ENCODE measurements at places on chromosomes 12 and 14.

DNA sequence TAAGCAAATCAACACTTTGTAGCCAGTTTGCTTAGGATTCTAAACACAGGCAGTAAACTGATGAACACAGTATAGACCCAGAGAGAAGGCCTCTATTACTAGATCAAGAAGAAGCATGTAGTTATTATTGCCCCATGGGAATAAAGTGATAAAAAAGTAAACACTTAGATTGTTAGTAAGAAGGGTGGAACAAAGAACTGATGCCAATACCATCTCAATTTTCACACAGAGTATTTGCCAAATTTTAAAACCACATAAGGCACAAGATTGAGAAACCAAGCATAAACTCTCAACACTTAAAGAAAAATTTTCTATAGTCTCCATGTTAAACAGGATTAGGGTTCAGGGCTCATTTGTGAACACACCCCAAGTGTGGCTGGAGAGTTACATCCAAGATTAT lies 77.0 kb upstream of the SYT1 start:
- no peak overlapping the region for H3K27ac ChIP-seq
- H3K36me3 ChIP-seq = no peaks in the 10 kb centered on the region

- DNase-seq = no peak
- H3K27ac ChIP-seq = no peak overlapping the region
- no peaks in the 10 kb centered on the region for H3K27me3 ChIP-seq
- H3K36me3 ChIP-seq = no peaks in the 10 kb centered on the region
- peaks cover 16% of the 10 kb centered on the region for H3K4me1 ChIP-seq
- no peak overlapping the region for H3K4me3 ChIP-seq
Measured at GRCh38 chr12:75704208-75704607, 192.8 kb upstream of the KRR1 start.

DNA sequence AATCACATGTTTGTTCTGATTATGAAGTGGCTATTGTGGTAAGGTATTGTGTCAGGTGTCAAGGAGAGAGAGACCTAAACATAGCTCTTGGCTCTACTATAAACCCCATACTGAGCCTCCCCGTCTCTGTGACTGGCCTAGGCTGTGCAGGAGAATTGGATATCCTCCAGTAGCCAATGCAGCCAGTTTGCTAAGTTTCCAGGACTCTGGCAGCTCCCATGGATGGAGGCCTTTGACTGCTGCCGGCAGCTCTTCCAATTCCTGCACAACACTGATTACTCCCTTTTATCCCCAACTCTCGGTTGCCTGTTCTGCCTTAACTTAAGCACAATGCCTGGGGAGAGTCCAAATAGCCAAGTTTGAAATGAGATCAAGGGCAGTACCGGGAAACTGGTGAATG lies 59.3 kb downstream of the ABCC9 start:
- DNase-seq = no peak
- H3K27ac ChIP-seq = no peak overlapping the region
- no peak overlapping the region for H3K4me3 ChIP-seq
- H3K36me3 ChIP-seq = no peaks in the 10 kb centered on the region

- peaks cover 11% of the 10 kb centered on the region for H3K4me1 ChIP-seq
- peaks cover 29% of the 10 kb centered on the region for H3K27me3 ChIP-seq
- no peak for DNase-seq
- no peak overlapping the region for H3K4me3 ChIP-seq
Measured at GRCh38 chr12:108317308-108318234, 21.5 kb downstream of the CMKLR1 start.

DNA sequence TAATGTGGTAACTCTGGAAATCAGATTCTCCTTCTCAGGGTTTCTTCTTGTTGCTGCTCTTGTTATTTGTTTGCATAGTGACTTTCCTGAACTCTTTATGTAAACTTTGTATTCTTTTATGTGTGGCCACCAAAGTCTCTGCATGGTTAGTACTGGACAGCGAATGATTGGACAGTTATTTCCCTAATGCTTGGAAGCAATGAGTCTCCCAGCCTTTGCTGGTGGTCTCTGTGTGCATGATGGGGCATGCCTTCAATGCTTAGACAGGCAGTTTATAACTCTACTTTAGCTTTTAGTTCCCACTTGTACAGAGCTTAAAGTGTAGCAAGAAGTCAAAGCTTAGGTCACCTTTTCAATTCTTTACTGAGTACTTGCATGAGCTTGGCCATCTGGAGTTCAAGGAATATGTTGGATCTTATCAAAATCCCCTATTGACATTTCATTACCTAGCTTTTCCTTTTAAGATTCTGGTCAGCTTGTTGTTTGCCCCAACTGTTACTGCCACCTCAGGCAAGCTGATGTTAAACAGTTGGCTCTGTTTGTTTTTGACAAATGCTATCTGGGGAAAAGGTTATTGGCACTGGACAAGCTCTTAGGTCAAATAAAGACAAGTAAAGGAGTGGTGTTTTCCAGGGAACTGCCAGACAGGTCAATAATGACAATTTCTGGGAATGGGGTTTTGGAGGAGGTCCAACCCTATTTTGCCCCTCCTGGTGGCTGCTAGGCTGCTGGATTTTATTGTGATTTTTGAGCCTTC lies 12.3 kb downstream of the CCDC91 start:
- no peaks in the 10 kb centered on the region for H3K27me3 ChIP-seq
- no peak overlapping the region for H3K4me3 ChIP-seq
- no peak overlapping the region for H3K27ac ChIP-seq
- DNase-seq = no peak
- peaks cover 14% of the 10 kb centered on the region for H3K36me3 ChIP-seq
- H3K4me1 ChIP-seq = no peaks in the 10 kb centered on the region

- H3K4me3 ChIP-seq = no peak overlapping the region
- no peaks in the 10 kb centered on the region for H3K27me3 ChIP-seq
- peaks cover 41% of the 10 kb centered on the region for H3K4me1 ChIP-seq
- no peak for DNase-seq
Measured at GRCh38 chr12:110050927-110051326, 2.6 kb upstream of the C12orf76 start.

DNA sequence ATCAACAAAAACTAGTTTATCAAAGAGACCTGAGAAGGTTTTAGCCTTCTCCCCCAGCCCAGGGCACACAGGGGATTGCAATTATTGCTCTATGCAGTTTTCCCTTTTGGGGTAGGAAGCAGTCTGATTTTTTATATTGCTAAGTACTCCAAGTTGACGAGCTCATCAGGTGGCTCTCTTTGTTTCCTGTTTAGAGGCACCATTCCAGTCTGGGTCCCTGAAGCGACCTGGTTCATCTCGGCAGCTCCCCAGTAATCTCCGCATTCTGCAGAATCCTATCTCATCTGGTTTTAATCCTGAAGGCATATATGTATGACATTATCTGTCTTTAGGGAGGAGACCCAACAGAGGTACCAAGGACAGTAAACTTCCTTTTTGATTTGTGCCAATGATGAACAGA lies 56.3 kb downstream of the BHLHE41 start:
- H3K4me3 ChIP-seq = no peak overlapping the region
- peaks cover 17% of the 10 kb centered on the region for H3K27me3 ChIP-seq
- no peaks in the 10 kb centered on the region for H3K4me1 ChIP-seq
- no peak for DNase-seq

GRCh38 chr14:100982353-100982752 lies 78.8 kb upstream of the RTL1 start:
- H3K4me1 ChIP-seq = no peaks in the 10 kb centered on the region
- H3K4me3 ChIP-seq = no peak overlapping the region
- no peaks in the 10 kb centered on the region for H3K36me3 ChIP-seq
- no peak for DNase-seq

GRCh38 chr14:21100931-21101330 lies at the start of gene TMEM253:
TMEM253 (plus strand) TSS chr14:21101066; CDS start chr14:21101344, 278 bp downstream.
- no peaks in the 10 kb centered on the region for H3K36me3 ChIP-seq
- no peak for DNase-seq
- H3K27me3 ChIP-seq = peaks cover 50% of the 10 kb centered on the region
- peak within 1 kb of the TSS; percentile 77 for H3K4me3 ChIP-seq
- peaks cover 42% of the 10 kb centered on the region for H3K4me1 ChIP-seq
- H3K27ac ChIP-seq = no peak within 1 kb of the TSS

- no peaks in the 10 kb centered on the region for H3K36me3 ChIP-seq
- H3K4me3 ChIP-seq = no peak overlapping the region
- H3K27ac ChIP-seq = no peak overlapping the region
- no peaks in the 10 kb centered on the region for H3K27me3 ChIP-seq
- DNase-seq = no peak
Measured at GRCh38 chr14:22386924-22387775, 201.9 kb downstream of the DAD1 start.

DNA sequence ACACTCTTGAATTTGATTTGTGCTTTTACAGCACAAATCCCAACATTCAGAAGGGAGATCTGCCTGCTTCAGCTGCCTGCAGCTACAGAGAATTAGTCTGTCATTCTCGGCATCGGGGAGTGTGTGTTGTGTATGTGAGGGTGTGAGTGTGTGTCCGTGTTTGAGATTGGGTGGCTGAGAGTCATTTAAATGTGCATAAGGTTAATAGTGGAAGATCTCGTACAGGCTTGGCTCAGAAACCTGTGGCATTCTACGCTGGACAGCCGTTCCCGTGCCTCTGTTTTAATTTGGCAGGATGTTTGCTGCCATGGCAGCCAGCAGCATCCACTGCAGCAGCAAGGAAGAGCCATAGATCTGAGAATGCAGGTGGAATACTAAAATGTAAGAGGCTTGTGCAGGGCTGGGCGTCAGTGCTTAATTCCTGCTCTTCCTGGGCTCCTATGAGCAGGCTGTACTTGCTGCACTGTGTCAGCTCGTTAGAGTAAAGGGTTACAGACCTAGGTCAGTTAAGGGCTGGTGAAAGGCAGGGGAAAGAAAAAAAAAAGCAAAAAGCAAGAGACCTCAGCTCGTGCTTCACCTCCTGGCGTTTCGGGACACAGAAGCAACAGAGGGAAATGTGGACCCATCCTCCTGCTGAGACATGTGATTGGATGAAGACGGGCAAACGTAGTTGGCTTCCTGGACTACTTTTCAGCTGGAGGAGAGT lies 205.4 kb downstream of the NAV3 start:
- no peak for DNase-seq
- no peak overlapping the region for H3K27ac ChIP-seq
- H3K4me3 ChIP-seq = no peak overlapping the region
- no peaks in the 10 kb centered on the region for H3K4me1 ChIP-seq

DNA sequence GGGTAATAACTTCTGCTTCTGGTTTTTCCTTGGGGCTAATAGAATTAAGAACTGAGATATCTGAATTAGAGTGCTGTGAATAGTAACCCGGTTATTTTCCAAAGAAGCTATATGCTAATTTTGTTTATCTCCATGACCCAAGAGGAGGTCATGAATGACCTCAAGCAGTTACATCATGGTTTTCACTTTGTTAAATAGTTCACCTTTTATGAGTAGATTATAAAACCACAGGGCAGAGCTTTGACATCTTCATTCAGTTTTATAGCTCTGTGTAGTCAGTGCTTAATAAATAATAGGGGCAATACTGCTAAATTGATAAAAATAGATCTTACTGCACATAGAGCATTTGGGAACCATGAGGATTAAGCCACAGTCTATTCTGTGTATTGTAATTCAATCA lies 462.2 kb downstream of the LRIG3 start:
- H3K36me3 ChIP-seq = no peaks in the 10 kb centered on the region
- DNase-seq = no peak
- no peak overlapping the region for H3K4me3 ChIP-seq
- H3K27ac ChIP-seq = no peak overlapping the region
- H3K27me3 ChIP-seq = no peaks in the 10 kb centered on the region

DNA sequence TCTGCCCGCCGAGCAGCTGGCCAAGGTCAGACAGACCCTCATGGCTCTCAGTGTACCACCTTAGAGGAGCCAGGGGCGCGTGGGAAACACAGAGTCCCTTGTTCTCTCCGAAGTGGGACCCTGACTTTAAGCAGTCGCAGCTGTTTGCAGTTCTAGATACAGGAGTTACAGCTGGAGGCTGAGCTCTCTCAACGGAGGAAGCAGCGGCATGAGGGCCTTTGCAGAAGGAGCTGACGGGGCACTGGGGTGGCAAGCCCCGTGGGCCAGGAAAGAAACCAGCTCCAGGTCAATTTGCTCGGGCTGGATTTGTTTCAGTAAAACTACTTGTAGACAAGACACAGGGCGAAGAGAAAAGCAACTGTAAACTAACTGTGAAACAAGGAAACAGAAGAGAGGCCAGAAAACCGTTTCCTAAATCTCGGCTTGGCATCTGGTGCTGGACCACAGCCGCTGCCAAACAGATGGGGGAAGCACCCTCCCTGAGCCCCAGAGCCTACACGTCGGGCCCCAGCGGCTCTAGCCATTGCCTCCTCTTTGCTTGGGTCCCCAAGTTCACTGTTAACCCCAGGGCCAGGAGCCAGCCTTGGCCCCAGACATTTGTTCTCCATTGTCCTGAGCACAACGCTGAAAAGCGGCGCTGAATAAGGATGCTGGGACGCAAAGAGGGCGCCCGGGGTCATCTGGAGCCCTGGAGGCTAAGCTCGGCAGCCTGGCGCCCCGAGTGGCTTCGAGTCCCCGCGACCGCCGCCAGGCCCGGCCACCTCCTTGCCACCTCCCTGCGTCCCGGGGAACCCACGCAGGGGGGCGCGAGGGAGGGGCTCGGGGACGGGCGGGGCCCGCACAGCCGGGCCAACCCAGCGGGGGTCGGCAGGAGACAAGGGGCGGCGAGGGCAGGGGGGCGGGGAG lies 914 bp upstream of the PACS2 start:
- DNase-seq = no peak
- peaks cover 5% of the 10 kb centered on the region for H3K36me3 ChIP-seq
- H3K4me1 ChIP-seq = peaks cover 25% of the 10 kb centered on the region
- H3K27ac ChIP-seq = peak overlapping the region; percentile 87

- H3K4me1 ChIP-seq = no peaks in the 10 kb centered on the region
- H3K27me3 ChIP-seq = peaks cover 14% of the 10 kb centered on the region
- H3K36me3 ChIP-seq = no peaks in the 10 kb centered on the region
- H3K4me3 ChIP-seq = no peak overlapping the region
Measured at GRCh38 chr12:116620492-116621191, 61.5 kb downstream of the MAP1LC3B2 start.

- no peaks in the 10 kb centered on the region for H3K4me1 ChIP-seq
- H3K36me3 ChIP-seq = no peaks in the 10 kb centered on the region
- no peak for DNase-seq
Measured at GRCh38 chr12:58346032-58346632, 404.8 kb downstream of the ATP23 start.

DNA sequence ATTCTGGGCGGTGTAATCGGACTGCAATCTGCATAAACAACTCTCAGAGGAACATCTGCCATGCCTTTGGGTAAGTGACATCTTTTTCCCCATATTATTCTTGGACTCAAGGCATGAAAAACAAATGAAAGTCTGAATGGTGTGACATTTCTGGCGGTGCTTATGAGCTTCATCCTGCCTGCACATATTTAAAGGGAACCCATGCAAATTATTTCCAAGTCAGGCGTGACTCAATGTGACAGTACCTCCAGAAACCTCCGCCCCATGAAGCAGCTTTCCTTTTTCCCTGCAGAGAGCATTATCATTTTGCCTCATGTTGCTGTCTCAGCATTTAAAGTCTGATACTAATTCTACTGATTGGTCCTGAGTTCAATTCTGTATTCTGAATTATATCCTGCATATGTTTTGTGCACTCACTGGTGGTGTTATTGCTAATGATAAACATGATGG lies 585.4 kb downstream of the SNAPC1 start:
- no peaks in the 10 kb centered on the region for H3K4me1 ChIP-seq
- H3K27me3 ChIP-seq = no peaks in the 10 kb centered on the region
- H3K36me3 ChIP-seq = no peaks in the 10 kb centered on the region
- no peak overlapping the region for H3K4me3 ChIP-seq

- no peaks in the 10 kb centered on the region for H3K36me3 ChIP-seq
- DNase-seq = no peak
- no peak overlapping the region for H3K4me3 ChIP-seq
- H3K27ac ChIP-seq = peak overlapping the region; percentile 5
Measured at GRCh38 chr14:61103541-61104339, 122.7 kb downstream of the SLC38A6 start.

- no peak overlapping the region for H3K4me3 ChIP-seq
- H3K27ac ChIP-seq = no peak overlapping the region
- H3K36me3 ChIP-seq = no peaks in the 10 kb centered on the region
- peaks cover 67% of the 10 kb centered on the region for H3K27me3 ChIP-seq
- no peak for DNase-seq
Measured at GRCh38 chr14:54804538-54805041, 98.0 kb downstream of the GCH1 start.
